Panc1 (cell line): ENCODE measurements at places on chromosomes 4 and X. TPM values are rescaled to one million over a fixed set of nuclear protein-coding genes. Genes with fewer than 3 reads are reported as not detected.

The GAGE2A gene
- not detected for total RNA-seq

The JADE3 gene
- 22.2 TPM for total RNA-seq

The AVPR2 gene
- 10.6 TPM for total RNA-seq

The HS6ST2 gene
- 0.26 TPM for total RNA-seq

The MXRA5 gene
- total RNA-seq: 14.2 TPM

The SPANXC gene
- total RNA-seq: not detected

The CXCL10 gene
- total RNA-seq: not detected

The RIBC1 gene
- total RNA-seq: 1.1 TPM

- H3K4me1 ChIP-seq: no peaks in the 10 kb centered on the region
- no peak for DNase-seq
- H3K36me3 ChIP-seq: no peaks in the 10 kb centered on the region
- no peaks in the 10 kb centered on the region; the same call in 1 of the 2 replicates for H3K27me3 ChIP-seq
These were observed 77.9 kb downstream of the EGF start for GRCh38 chr4:109990261-109991257.

DNA sequence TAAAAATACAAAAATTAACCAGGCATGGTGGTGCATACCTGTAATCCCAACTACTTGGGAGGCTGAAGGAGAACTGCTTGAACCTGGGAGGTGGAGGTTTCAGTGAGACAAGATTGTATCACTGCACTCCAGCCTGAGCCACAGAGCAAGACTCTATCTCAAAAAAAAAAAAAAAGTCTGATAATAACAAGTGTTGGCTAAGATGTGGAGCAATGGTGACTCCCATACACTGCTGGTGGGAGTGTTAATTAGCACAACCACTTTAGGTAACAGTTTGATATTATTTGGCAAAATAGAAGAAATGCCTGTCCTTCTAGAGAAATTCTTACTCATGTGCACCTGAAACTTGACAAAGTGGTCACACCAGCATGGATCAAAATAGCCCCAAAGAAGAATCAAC, 106.2 kb upstream of the SLC34A2 start:
- DNase-seq: no peak
- H3K4me3 ChIP-seq: no peak overlapping the region
- H3K27ac ChIP-seq: no peak overlapping the region
- no peaks in the 10 kb centered on the region for H3K27me3 ChIP-seq
- H3K36me3 ChIP-seq: no peaks in the 10 kb centered on the region
- H3K4me1 ChIP-seq: no peaks in the 10 kb centered on the region

- H3K27me3 ChIP-seq: no peaks in the 10 kb centered on the region
- no peak overlapping the region for H3K4me3 ChIP-seq
- no peak overlapping the region for H3K27ac ChIP-seq
These were observed 289.7 kb downstream of the DKK2 start for GRCh38 chr4:106746451-106746850.

DNA sequence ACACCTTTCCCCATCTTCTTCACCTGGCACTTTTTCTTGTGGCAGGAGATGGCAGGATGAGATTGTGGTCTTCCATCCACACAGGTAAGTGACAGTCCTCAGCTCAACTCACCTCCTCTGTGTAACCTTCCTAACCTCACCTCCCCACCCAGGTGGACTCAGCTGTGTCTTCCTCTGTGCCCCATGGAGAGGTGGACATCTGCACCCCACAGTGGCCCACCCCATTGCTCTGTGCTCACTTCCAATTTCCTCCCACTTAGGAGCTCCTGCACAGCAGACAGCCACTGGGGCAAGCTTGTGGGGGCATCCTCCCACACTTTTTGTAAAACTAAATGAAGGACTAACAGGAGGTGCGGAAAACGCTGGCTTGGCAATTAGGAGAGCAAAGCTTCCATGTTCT, 61.6 kb downstream of the MSX1 start:
- no peaks in the 10 kb centered on the region for H3K36me3 ChIP-seq
- no peak overlapping the region for H3K27ac ChIP-seq
- no peaks in the 10 kb centered on the region for H3K27me3 ChIP-seq
- H3K4me3 ChIP-seq: no peak overlapping the region
- no peaks in the 10 kb centered on the region for H3K4me1 ChIP-seq

- H3K36me3 ChIP-seq: no peaks in the 10 kb centered on the region
- no peak for DNase-seq
- H3K4me1 ChIP-seq: no peaks in the 10 kb centered on the region
- no peaks in the 10 kb centered on the region for H3K27me3 ChIP-seq
- no peak overlapping the region for H3K27ac ChIP-seq
- H3K4me3 ChIP-seq: no peak overlapping the region
These were observed 504.1 kb upstream of the NR3C2 start for GRCh38 chr4:148946271-148946670.

GRCh38 chr4:154344686-154345085, 146.9 kb downstream of the DCHS2 start:
- no peak overlapping the region for H3K4me3 ChIP-seq
- no peaks in the 10 kb centered on the region for H3K4me1 ChIP-seq
- no peak overlapping the region for H3K27ac ChIP-seq
- no peaks in the 10 kb centered on the region for H3K27me3 ChIP-seq
- no peaks in the 10 kb centered on the region for H3K36me3 ChIP-seq

GRCh38 chr4:27398631-27399310, 538.1 kb downstream of the STIM2 start:
- no peaks in the 10 kb centered on the region for H3K4me1 ChIP-seq
- H3K4me3 ChIP-seq: no peak overlapping the region
- no peak overlapping the region for H3K27ac ChIP-seq
- DNase-seq: no peak

- DNase-seq: no peak
- no peak overlapping the region for H3K4me3 ChIP-seq
- H3K4me1 ChIP-seq: no peaks in the 10 kb centered on the region
- H3K27ac ChIP-seq: no peak overlapping the region
These were observed 88.8 kb downstream of the DCLK2 start for GRCh38 chr4:150167054-150167453.

GRCh38 chrX:119916310-119916709, 20.6 kb downstream of the AKAP14 start:
- no peaks in the 10 kb centered on the region for H3K27me3 ChIP-seq
- no peak for DNase-seq
- H3K36me3 ChIP-seq: no peaks in the 10 kb centered on the region
- H3K27ac ChIP-seq: no peak overlapping the region
- no peaks in the 10 kb centered on the region for H3K4me1 ChIP-seq

GRCh38 chrX:120305531-120306141, 5.6 kb downstream of the TMEM255A start:
- no peak overlapping the region for H3K4me3 ChIP-seq
- peaks cover 8% of the 10 kb centered on the region for H3K4me1 ChIP-seq
- no peak for DNase-seq
- H3K27ac ChIP-seq: no peak overlapping the region
- peaks cover 23% of the 10 kb centered on the region for H3K27me3 ChIP-seq

DNA sequence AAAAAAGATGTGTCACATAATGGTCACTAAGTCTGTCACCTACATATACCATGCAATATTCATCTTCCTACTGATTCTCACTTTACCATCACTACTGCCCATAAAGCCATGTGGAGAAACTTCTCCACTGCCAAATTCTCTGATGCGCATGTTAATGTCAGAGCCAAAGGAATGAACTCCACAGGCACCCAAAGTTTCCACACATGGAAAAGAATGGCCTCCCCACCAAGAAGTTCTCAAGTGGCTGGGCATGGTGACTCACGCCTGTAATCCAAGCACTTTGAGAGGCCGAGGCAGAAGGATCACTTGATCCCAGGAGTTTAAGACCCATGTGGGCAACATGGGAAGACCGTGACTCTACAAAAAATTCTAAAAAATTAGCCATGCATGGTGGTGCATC, 43.8 kb upstream of the UGDH start:
- no peaks in the 10 kb centered on the region for H3K4me1 ChIP-seq
- H3K27ac ChIP-seq: no peak overlapping the region
- H3K27me3 ChIP-seq: no peaks in the 10 kb centered on the region
- DNase-seq: no peak
- H3K4me3 ChIP-seq: no peak overlapping the region

- no peak overlapping the region for H3K4me3 ChIP-seq
- H3K36me3 ChIP-seq: no peaks in the 10 kb centered on the region
- H3K27me3 ChIP-seq: no peaks in the 10 kb centered on the region
- no peak for DNase-seq
These were observed 8.6 kb upstream of the VCX2 start for GRCh38 chrX:8179656-8180055.

DNA sequence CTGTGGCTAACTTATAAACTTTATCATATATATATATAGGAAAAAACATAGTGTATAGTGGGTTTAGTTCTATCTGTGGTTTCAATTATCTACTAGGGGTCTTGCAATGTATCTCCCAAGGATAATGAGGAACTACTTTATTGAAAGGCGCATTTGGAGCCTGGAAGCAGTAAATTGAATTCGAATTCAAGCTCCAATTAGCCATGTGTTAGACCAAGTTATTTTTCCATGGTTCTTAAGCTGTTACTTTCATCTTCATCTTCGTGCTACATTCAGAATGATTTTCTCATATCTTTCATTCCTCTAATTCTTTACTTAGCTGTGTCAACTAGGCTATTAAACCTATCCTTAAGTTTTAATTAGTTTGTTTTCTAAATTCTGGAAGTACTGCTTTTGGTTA, 27.2 kb upstream of the MANBA start:
- H3K36me3 ChIP-seq: no peaks in the 10 kb centered on the region
- no peaks in the 10 kb centered on the region for H3K4me1 ChIP-seq
- no peaks in the 10 kb centered on the region for H3K27me3 ChIP-seq

DNA sequence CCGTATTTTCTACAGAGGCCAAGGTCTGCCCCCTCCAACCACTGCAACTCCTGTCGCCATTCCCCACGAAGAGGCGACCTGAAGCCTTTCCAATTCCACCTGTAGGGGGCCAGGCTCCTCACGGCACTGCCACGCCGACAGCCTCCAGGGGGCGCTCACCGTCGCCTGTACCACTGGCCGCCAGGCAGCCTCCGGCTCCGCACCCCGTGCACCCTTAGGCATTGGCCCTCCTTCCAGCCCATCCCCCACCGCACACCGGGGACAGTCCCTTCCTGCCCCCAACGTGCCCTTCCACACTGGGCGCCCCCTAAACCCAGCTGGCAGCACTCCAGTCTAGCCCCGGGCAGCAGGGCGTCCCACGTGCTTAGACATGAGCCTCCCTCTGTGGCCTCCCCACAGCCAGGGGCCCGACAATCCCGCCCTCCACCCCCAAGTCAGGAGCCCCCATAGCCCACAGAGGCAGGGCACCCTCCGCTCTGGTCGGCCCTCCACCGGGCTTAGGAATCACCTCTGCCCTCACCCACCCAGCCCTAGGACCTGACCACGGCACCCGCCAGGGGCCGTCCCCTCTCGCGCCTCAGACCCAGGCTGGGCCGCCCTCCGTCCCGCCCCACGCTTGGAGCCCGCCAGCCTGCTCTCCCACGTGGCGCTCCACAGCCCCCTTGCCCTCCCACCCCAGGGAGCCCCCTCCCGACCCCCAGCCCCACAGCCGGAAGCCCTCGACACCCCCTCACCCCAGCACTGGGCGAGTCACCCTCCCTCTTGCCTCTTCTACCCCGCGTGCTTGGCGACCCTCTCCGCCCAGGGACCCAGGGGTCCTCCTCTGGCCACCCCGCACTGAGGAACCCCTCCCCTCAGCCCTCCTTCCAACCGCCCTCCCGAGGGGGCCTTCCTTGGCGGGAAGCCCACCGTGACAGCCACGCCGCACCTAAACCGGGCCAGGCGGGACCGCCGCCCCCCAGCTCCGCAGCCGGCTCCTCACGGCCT, 711 bp downstream of the PNMA6E start:
- H3K4me1 ChIP-seq: no peaks in the 10 kb centered on the region
- no peak overlapping the region for H3K4me3 ChIP-seq
- H3K27ac ChIP-seq: no peak overlapping the region
- peaks cover 2% of the 10 kb centered on the region; the same call in 1 of the 2 replicates for H3K27me3 ChIP-seq

DNA sequence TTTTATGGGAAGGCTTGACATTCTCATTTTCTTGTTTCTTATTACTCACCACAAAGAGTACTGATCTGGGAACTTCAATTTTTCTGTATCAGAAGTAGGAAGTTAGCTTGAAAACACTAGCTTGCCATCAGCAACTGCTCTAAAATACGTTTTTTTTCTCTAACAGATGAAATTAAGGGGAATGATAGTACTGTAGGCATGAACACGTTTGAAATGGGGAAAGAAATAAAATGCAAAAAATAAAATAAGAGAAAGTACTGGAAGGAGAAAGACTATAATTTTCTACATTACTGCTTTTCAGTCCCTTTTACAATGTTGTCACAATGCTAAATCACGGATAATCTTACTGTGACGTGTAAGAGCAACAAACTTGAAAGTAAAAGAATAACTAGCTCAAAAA, 1.5 kb downstream of the RADX start:
- H3K27ac ChIP-seq: peak overlapping the region; percentile 53
- no peaks in the 10 kb centered on the region for H3K36me3 ChIP-seq
- no peaks in the 10 kb centered on the region; the same call in 1 of the 2 replicates for H3K27me3 ChIP-seq
- DNase-seq: no peak

DNA sequence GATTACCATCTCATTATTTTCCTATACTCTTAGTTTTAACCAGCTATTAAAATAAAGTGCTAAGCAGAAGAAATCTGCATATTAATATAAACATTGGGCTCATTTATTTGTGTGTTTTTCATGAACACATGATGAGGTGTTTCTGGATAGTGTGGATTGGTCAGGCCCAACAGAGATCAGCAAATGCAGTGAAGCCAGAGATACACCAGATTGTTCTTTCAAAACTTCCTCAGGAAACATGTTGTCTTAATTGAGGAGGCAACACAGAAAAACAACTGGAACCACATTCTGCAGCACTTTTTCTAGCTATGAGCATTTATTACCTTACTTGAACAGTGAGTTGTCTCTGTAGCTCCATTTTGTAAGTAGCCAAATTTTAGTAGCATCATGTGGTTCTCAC, 69.9 kb downstream of the PALLD start:
- H3K4me1 ChIP-seq: no peaks in the 10 kb centered on the region
- H3K27ac ChIP-seq: no peak overlapping the region
- H3K27me3 ChIP-seq: no peaks in the 10 kb centered on the region
- DNase-seq: no peak
- no peaks in the 10 kb centered on the region for H3K36me3 ChIP-seq

DNA sequence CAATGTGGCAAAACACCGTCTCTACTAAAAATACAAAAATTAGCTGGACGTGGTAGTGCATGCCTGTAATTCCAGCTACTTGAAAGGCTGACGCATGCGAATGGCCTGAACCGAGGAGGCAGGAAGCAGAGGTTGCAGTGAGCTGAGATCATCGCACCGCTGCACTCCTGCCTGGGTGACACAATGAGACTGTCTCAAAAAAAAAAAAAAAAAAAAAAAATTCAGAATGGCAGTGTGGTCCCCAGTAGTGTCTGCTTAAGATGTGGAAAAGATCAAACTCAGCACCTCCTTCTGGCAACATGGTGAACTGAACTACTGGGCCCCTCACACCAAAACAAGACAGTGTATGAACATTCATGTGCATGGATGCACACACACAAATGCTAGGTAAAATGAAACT, 32.2 kb downstream of the SMS start:
- peaks cover 9% of the 10 kb centered on the region for H3K36me3 ChIP-seq
- no peak for DNase-seq
- no peaks in the 10 kb centered on the region for H3K4me1 ChIP-seq
- H3K4me3 ChIP-seq: no peak overlapping the region
- no peak overlapping the region for H3K27ac ChIP-seq

DNA sequence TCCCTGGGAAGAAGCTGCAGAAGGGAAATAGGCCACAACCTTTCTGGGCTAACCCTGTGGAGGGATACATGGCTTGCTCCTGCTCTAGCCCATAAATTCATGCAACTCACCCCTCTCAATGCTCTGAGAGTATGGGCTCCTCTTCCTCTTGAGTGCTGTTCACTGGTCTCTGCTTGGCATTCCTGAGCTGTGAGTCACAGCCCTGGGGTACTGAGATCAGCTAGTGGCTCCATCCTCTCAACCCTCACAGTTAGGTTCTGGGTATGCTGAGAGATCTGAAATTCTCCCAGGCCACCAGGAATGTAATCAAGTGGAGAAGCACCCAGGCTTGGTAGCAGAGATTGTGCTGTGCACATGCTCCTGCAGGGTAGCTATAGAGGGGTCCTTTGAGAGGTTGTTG, 60.6 kb upstream of the SPANXN2 start:
- H3K27ac ChIP-seq: no peak overlapping the region
- DNase-seq: no peak
- no peaks in the 10 kb centered on the region for H3K4me1 ChIP-seq
- no peak overlapping the region for H3K4me3 ChIP-seq
- H3K27me3 ChIP-seq: no peaks in the 10 kb centered on the region
- H3K36me3 ChIP-seq: no peaks in the 10 kb centered on the region
